Activated CD8-positive, alpha-beta T cell treated with anti-CD3 and anti-CD28 coated beads for 36 hours (primary cell): ENCODE measurements at places on chromosomes 3 and 15. TPM values are rescaled to one million over a fixed set of nuclear protein-coding genes. Genes with fewer than 3 reads are reported as not detected.

Gene DNAH1
- 10.2 TPM for total RNA-seq

Gene GOLGA8M
- total RNA-seq, result 0.99 TPM

Gene GOLGA6B
- total RNA-seq, result not detected

DNA sequence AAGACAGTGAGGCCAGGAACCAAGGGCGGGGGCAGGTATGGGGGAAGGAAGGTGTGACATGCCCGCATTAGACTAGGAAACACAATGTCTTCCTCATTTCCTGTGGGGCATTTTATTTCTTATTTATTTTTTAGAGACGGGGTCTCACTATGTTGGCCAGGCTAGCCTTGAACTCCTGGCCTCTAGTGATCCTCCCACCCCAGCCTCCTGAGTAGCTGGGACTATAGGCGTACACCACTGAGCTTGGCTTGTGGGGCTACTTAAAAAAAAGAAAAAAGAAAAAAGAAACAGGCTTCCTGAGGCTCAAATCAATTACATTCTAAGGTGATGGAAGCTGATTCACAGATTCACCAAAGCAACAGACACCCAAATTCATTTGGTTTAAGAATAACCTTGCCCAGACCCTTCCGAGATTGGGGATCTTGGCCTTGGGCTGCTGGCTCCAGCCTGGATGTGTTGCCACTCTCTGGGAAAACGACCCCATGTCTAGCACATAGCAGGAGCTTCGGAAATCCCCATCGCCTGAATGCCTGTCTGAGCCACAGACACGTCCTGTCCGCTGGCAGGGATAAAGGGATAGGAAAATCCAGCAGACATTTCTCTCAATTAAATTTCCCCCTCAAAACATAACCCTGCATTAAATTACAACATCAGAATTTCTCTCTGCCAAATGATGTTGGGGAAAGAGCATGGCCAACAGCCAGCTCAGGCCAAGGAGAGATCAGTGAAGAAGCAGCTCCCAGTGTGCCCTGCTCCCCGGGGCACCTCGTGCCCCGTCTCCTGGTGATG, 13.0 kb downstream of the CPN2 start:
- H3K4me1 ChIP-seq, result no peaks in the 10 kb centered on the region
- no peak overlapping the region for H3K27ac ChIP-seq
- no peak overlapping the region for H3K4me3 ChIP-seq
- H3K27me3 ChIP-seq, result peaks cover 5% of the 10 kb centered on the region

GRCh38 chr3:77342688-77343087, 302.8 kb downstream of the ROBO2 start:
- no peak overlapping the region for H3K4me3 ChIP-seq
- DNase-seq, result no peak
- no peak overlapping the region for H3K27ac ChIP-seq
- no peaks in the 10 kb centered on the region for H3K36me3 ChIP-seq

- no peaks in the 10 kb centered on the region for H3K4me1 ChIP-seq
- H3K36me3 ChIP-seq, result no peaks in the 10 kb centered on the region
- H3K27me3 ChIP-seq, result no peaks in the 10 kb centered on the region
Measured at GRCh38 chr15:65204236-65204930, 6.9 kb downstream of the CILP start.

GRCh38 chr3:171351676-171352075, 108.5 kb downstream of the TNIK start:
- H3K36me3 ChIP-seq, result peaks cover 4% of the 10 kb centered on the region
- H3K4me1 ChIP-seq, result peaks cover 71% of the 10 kb centered on the region
- no peak overlapping the region for H3K27ac ChIP-seq
- no peak for DNase-seq

DNA sequence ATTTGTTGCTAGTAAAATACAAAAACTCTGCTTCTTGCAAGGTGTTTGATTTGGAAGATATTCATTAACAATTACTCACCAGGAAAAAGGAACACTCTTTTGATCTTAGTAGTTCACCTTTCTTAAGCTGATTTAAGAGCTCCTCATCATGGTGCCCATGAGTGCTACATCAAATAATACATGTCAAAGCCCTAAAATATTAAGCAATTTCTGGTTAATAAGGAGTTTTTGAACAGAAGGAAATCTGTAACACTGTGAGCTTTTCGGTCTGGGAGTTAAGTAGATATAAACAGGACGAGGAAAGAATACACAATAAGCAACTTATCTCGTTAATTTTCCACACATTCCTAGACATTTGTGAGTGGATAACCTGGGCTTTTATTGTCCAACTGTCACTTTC, 83.9 kb upstream of the DCBLD2 start:
- no peaks in the 10 kb centered on the region for H3K4me1 ChIP-seq
- H3K27ac ChIP-seq, result no peak overlapping the region
- no peak for DNase-seq
- H3K36me3 ChIP-seq, result no peaks in the 10 kb centered on the region
- no peak overlapping the region for H3K4me3 ChIP-seq

DNA sequence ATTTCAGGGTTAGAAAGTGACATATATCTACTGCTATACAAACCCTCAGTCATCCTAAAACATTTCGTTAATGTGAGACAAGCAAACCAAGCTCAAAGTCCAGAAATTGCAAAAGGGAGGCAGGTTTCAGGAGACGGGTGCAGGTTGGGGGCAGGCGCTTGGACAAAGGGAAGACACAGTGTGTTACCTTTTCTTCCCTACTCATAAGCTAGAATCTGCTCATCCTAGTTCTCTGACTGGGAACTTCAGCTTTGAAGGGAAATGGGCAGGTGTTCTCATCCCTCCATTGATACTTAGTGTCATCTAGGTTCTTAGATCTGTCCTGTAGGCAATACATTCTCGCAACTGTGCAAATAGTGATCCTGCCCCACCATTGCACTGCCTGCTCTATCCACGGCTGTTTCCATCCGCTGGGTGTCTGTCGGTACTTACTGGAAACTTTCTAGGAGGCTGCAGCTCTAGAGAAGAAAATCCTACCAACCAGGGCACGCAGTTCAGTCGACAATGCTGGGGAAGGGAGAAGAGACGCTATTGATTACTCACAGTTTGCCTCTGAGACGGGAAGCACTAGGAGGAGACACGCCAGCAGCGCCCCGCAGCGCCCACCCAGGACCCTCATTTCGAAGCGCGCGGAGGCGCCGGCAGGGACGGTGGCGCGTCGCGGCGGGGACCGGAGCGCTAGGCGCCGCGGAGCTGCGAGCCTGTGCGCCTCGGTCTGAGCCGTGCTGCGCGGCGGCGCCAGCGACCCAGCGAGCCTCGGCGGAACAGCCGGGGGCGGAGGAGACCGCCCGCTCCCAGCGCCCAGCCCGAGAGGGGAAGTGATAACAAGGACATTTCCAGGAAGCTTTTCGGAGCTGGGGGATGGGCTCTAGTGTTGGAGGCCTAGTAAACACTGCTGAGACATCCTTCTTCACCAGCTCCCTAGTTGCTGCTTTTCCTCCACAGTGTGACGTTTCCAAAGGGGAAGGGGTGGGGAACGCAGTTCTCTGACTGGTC, at the start of gene PROS1:
Gene PROS1 (minus strand): TSS at position 766 of the 996 bp plus-strand sequence. CDS start 147 bp downstream, at position 619.
- H3K36me3 ChIP-seq, result no peaks in the 10 kb centered on the region
- H3K27me3 ChIP-seq, result peaks cover 10% of the 10 kb centered on the region

DNA sequence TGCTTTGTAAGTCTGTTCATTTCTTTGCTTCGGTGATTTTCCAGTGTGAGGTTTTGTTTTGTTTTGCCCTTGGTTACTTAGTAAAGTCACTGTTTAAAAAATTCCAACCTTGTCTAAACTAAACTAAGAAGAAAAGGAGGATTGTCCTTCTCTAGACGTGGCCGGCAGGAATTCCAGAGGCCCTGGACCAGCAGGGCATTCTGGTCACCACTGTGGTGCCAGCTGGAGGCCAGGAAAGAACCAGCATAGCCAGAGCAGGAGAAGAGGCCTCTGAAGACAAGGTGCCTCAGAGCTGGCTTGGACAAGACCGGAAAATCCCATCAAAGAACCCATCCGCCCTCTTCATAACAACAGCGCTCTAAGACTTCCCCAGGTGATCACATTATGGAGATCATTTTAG, 8.2 kb downstream of the PLOD2 start:
- peaks cover 1% of the 10 kb centered on the region for H3K27me3 ChIP-seq
- no peak overlapping the region for H3K27ac ChIP-seq
- DNase-seq, result no peak
- no peaks in the 10 kb centered on the region for H3K36me3 ChIP-seq

- H3K27me3 ChIP-seq, result peaks cover 10% of the 10 kb centered on the region
- peak overlapping the region; percentile 81 for H3K4me3 ChIP-seq
- no peaks in the 10 kb centered on the region for H3K36me3 ChIP-seq
- peaks cover 50% of the 10 kb centered on the region for H3K4me1 ChIP-seq
- no peak for DNase-seq
- H3K27ac ChIP-seq, result peak overlapping the region; percentile 27
Measured at GRCh38 chr15:40108061-40108854, 421 bp downstream of the BMF start.
